Activated naive CD8-positive, alpha-beta T cell treated with anti-CD3 and anti-CD28 coated beads, Interleukin-2, amount 50 U/mL, for 16 hours (primary cell): ENCODE measurements at places on chromosomes 1 and 21.

DNA sequence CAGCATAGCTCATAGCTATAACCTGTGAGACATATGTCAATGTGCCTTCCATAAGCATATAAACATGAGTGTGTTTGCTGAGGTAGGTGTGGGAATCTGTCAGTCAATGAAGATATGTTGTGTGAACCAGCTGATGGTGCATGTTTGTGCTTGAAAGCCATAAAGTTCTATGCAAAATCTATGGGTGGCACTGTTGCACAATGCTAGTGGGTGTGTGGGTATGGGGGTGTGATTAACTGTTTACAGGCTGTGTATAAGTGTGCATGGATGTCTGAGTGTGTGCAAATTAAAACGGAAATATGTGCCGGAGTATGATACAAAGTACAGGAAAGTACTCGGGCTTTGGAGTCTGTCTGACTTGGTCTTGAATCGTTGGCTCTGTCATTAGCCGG is 1.0 kb upstream of the ATP2B4 start:
- no peak for DNase-seq

DNA sequence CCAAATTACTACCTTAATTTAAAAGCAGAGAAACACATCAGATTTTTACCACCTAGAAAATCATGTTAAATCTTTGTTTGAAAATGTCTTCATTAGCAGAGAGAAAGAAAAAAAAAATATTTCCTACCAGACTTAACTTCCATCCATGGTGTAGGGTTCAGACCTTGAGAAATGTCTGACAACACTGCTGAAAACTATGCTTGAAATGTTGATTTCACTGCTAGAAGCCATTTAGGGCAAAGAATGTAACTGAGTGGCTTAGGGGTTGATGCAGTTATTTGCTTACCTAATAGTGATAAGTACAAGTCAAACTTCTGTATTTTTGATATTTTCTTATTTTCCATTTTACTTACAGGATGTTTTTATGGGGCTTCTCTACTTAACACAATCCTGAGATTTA is 495.6 kb upstream of the NEGR1 start:
- DNase-seq: no peak

- no peak for DNase-seq
These were observed 74.2 kb upstream of the RGS4 start for GRCh38 chr1:162994921-162995320.

- DNase-seq: no peak
These were observed 51.4 kb upstream of the CR2 start for GRCh38 chr1:207402744-207403143.

DNA sequence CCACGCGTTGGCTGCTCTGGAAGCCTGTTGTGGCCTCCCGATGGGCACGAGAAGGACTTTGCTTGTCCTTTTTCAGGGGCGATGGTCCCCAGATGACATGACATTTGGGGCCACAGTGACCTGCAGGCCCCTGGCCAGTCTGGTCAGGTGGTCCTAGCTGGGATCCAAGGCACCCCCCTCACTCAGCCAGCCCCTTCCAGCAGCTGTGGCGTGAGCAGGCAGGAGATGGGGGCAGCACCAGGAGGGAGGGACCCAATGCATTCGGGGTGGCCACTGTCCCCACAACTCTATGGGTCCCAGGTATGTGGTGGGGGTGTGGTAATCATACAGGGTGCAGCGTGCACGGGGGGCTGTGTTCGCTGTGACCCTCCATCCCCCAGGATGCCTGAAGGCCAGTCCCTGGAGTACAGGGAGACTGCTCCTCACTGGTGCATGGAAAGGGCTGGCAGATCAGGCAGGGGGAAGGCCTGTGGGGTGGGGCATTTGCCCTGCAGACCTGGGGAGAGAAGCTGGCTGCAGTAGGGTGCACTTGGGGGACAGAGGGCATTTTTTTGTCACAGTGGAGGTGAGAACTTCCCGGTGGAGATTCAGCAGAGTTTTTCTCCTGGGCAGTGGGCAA is 31.7 kb downstream of the WNT3A start:
- DNase-seq: no peak

- DNase-seq: no peak
These were observed 80.1 kb downstream of the CAPZB start for GRCh38 chr1:19405195-19405760.

GRCh38 chr1:209326076-209326475 is 257.4 kb upstream of the CAMK1G start:
- no peak for DNase-seq

GRCh38 chr1:237219751-237220642 is 178.0 kb downstream of the RYR2 start:
- no peak for DNase-seq

DNA sequence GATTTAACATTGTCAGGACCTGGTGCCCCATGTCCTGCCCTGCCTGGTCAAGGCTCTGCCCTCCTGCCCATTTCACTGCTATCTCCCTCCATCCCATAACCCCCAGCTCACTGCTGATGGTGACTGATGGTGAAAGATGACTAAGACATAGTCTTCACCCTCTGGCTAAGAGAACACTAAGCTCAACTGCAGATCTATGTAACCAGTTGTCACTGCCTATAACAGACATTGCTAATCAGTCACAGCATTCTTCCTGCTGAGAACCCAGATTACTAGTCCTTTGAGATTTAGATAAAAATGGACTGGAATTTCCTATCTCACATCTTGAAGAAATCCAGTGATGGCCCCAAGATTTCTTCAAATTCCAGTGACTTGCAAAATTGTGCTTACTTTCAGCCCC is 8.0 kb upstream of the ZNF362 start:
- DNase-seq: no peak
